CD4-positive, alpha-beta T cell treated with Interleukin-15 for 4 hours (primary cell): ENCODE measurements at places on chromosomes 16 and 17.

DNA sequence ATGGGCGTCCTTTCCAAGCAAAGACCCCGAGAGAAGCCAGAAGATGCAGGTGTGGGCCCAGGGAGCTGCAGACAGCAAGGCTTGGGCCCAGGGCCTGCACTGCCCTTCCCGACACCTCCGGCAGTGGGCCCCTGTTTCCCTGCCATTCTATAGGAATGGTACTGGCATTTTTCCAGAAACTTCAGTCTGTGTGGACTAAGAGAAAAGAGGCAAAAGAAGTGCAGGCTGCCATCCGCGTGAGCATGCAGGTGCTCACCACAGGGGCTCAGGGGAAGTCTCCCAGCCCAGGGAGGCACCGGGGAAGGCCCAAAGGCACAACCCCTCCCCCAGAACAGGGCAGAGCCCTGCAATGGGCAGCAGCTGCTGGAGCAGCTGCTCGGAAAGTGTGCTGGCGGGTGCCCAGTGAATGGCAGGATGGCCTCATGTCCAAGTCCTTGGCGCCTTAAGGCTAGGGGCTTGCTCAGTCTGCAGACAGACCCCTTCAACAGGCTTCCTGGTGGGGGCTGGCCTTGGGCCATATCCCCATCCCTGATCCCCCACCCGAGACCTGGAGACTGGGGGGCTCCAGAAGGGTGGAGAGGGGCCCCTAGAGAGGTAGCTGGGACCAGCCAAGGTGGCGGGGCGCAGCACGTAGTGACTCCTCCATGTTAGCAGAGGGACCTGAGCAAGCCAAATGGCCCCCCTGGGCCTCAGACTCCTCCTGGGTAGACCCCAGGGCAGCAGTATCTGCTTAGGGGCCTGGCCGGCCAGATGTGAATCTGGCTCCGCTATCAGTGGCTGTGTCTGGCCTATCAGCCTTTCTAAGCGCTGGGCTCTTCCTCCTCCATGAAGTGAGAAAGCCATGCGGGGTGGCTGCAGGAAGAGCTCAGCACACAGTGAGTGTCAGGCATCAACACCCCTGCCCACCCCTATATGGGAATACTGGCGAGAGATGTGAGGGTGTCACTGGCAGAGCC, 6.7 kb upstream of the TPPP3 start:
- DNase-seq = no peak

DNA sequence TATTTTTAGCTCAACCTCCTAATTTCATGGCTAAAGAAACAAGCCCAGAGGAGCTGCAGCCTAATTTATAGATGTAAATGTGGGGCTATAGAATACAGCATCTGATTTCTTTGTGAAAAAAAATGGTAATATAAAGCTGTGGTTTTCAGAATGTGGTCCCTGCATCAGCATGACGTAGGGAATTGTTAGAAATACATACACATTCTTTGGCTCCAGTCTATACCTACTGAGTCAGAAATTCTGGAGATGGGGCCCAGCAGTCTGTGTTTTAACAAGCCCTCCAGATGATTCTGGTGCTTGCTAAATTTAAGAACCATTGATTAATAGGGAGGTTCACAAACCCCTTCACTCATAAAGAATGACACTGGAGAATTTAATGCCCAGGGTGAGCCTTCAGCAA, 18.1 kb upstream of the MYH8 start:
- no peak for DNase-seq

DNA sequence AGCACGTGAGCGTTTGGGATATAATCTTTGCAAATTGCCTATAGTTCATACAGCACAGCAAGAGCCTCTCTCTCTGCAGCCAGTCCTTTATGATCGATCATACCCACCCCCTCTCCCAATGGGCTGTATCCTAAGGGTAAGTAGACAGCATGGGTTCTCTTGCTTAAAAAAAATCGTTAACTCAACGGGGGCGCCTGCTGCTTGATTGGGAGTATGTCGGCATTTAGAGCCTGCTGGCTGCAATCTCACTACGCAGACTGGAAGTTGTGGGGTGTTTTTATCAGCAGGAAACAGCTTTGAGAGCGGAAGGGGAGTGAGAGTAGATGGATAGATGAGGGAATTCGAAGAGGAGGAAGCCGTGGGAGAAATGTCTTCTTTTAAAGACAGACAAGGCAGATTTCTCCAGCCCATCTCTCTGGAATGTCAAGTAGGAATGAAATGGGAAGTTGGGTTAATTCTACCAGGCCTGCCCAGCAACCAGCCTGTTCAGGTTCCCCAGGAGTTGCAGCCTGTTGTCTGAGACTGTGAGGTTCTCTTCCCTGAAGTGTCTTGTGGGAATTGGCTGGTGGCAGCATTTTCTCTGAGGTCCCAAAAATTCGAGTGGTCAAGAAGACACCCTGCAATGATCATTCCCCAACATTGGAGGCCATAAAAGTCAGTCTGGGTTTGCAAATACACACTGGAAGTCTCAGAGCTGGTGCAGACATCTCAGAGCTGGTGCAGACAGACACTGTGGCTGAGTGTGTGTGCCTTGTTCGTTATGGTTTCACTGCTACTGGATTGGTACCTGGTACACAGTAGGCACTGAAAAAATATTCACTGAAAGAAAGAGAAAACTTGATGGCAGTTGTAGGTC, 65.6 kb downstream of the PRKCB start:
- no peak for DNase-seq

DNA sequence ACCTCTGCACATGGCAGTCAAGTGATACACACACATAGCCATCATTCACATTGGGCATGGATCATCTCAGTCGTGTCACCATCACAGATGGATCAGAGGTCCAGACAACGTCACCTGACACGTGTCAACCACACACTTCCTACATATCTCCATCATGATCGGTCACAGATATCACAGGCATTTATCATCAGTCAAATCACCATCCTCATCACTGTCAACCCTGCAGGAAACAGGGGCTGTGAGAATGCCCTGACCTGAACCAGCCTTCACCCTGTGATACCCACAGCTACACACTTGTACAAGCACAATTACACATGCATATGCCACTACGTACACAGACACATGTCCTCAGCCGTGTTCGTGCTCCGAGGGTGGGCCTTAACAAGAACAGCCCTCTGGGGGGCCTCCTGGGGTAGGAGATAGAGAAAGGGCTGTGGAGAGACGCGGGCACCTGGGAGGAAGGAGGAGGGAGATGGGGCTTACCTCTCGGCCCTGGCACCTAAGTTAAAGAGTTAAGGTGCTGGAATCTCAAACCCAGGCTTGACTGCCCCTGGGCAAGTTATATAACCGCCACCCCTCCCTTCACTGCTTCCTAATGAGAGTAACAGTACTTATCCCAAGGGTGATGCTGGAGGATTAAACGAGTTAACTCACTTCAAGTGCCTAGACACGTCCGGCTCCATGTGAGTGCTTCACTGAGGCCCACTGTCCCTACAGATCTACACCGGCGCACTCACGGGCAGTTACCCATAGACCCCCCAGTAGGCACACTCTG, 1.1 kb downstream of the SLC12A4 start:
- DNase-seq = peak; percentile 30

- DNase-seq = no peak
Observed at GRCh38 chr17:350706-351448, 1.7 kb downstream of the RPH3AL start.

DNA sequence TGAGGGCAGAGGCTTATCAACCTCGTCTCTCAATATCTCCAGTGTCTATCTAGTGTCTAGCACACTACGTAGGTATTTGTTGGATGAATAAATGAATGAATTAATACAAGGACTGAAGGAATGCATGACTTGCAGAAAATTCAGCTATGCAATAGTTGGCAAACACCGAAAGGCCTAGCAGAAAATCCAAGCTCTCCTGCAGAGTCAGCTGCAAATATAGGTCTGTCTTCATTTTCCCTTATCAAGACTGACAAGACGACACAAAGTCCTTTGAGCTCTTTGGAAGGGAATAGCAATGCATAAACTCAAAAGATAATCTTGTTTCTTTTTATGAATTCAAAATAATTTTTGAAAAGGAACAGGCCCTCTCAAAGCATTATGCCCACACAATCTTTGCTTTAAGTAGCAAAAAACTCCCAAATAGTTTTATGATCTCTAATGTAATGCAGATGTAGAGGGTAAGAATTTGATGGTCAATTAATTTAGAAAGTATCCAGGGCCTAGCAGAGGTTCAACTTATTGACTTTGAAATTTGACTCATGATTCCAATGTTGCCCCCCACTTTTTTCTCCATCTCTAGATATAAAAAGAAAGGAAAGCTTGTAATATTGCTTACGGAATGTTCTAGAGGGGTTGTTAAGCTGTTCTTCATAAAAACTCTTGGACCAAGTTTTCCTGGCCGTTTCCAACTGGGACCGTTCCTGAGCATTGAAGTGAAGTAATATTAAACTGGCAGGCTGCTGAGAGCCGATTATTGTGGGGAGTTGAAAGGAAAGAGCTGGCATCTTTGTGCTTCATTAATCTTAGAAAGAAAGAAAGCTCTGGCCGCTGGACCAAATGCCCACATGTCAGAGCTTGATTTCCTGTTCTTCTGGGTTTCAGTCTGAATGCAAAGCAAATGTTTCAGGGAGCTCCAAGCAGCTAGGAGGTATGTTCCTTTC, 227.3 kb downstream of the HS3ST3A1 start:
- no peak for DNase-seq

- no peak for DNase-seq
Observed at GRCh38 chr17:53270936-53271335, 551.8 kb upstream of the KIF2B start.

- DNase-seq = no peak
Observed at GRCh38 chr16:74837056-74837455, 62.4 kb upstream of the FA2H start.

- no peak for DNase-seq
Observed at GRCh38 chr16:7420079-7420478, 87.4 kb downstream of the RBFOX1 start.

DNA sequence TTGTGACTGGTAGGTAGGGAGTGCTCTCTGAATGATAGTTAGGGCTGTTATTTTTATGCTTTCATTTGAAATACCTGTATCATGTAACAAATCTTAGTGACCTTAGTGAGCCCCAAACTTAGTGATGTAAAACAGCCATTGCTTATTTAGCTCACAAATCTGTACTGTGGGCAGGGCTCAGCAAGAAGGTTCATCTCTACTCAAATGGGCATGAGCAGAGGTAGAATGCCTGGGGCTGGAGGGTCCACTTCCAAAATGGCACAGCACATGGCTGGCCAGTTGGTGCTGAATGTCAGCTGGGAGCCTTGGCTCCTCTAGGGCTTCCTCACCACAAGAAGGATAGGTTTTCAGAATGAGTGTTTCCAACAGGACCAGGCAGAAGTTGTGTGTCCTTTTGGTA, 49.3 kb upstream of the FOXF1 start:
- no peak for DNase-seq

DNA sequence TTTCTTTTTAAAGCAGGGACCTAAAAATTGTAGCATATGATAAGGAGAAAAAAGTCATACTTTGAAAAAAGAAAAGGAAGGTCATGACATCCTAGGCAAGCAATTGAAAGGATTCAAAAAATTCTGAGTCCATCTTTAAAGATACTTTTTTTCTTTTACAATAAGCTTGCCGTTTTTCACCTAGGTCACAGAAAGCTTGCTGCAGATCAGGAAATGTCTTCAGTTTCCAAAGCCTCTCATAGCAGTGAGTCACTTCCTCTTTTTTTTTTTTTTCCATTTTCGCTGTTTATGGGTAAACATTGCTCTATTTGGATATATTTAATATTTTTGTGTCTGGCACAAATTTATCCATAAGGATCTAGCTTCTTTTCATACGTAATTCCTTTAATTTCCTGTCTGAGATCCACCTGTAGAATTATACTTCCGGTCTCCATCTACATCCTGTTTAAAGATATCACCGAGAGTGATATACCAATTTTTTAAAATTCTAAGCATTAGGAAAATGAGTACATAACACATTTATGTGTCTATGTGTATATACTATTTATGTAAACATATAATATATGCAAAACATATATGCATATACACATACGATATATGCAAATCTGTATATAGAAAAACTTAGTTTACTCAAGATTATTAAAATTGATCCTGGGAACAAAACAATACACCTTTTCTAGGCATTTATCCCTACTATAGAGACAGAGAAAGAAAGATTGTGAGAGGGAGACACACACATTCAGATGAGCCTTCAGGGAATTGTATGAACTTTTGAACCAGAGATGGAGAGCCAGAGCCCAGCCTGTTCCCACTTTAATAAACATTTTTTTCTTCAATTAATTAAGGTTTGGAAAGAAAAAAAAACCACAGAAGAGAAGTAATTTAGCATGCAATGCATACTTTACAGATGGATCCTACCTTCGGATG, 134.4 kb downstream of the SKAP1 start:
- DNase-seq = peak; percentile 37

GRCh38 chr16:81620029-81620428, 159.1 kb upstream of the PLCG2 start:
- DNase-seq = no peak

GRCh38 chr17:75654176-75654575, 12.8 kb downstream of the RECQL5 start:
- no peak for DNase-seq

- DNase-seq = no peak
Observed at GRCh38 chr16:21033704-21034103, 116.9 kb downstream of the DNAH3 start.

GRCh38 chr17:80983545-80983944, 8.1 kb upstream of the CHMP6 start:
- no peak for DNase-seq

DNA sequence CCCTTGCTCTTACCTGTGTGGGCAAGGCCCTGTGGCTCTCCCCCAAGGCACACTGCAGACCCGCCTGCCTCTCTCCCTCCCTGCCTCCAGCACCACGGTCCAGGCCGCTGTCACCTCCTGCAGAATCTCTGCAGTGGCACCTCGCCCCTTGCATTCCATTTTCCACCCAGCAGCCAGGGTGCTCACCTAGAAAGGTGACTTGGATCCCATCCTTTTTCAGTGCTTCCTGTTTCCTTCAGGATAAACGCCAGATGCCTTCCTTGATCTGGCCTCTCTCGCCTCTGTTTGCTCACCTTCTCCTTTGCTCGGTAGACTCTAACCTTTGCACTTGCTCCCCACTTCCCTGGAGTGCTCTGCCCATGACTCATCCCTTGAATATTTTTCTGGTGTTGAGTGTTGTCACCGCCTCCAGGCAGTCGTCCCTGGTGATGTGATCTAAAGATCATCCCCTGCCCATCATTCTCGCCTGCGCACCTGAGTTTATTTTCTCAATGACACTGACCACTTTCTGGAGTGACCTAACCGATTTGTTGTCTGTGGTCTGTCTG, 79.2 kb upstream of the LGALS9 start:
- DNase-seq = no peak

GRCh38 chr16:23694644-23695373, 16.1 kb downstream of the PLK1 start:
- DNase-seq = no peak

GRCh38 chr17:66255527-66255971, 26.3 kb upstream of the APOH start:
- DNase-seq = no peak

GRCh38 chr16:11016993-11017392, 72.6 kb downstream of the CLEC16A start:
- DNase-seq = peak; percentile 45
